ELR (cell line): ENCODE measurements at places on chromosomes 3 and 15.

DNA sequence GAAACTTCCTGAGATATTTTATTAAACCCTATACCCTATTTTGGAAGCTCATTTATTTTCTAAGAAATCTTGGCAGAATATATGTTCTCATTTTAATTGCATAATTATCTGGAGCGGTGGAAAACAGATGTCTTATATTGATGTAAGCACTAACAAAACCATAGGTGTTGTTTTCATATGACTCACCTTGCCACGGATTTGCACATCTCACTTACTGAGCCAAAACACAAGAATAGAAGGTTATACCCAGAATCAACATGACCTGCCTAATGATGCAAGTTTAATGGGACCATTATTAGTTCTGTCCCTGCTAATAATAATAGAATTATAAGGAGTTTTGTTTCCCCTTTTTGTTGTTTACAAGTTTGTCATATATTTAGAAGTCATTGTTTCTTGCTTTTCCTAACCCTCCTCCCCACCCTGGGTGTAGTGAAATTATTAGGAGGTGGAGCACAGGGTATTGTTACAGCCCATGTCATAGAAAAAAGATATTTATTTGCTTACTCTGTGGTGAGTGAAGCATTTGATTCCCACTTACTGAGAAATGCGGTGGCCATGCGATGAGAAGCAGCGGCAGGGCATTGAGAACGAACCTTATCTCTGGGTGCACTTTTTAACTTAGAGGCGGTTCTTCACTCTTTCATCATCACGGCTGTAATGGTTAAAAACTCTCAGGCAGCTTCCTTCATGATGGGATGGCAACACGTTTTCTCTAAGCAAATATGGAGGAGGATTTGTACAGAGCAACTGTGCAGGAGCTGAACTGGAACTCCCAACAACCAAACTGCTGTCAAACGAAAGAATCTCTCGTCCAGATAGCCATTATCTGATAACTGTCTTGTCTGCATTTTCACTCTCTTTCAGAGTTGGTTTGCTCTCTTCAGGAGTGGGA, 521 bp downstream of the IL5RA start:
- no peak for DNase-seq

GRCh38 chr3:195044411-195044810, 226.5 kb downstream of the XXYLT1 start:
- DNase-seq, result no peak

DNA sequence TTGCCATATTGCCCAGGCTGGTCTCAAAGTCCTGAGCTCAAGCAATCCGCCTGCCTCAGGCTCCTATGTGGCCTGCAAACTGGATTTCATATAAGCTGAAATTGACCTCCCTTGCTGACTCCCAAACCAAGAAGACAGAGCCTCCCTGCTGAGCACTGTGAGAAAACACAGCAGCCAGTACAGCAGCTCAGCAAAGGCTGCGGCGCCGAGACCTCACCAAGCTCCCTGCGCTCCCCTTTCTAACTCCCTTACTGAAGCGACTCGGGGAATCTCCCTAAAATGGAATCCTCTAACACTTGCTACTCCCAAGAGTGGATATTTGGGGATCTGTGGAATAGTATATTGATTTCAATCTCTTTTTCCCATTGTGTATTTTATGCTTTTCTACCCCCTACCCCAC, 34.6 kb downstream of the MUC20 start:
- no peak for DNase-seq

- no peak for DNase-seq
These were observed 5.3 kb downstream of the BDH1 start for GRCh38 chr3:197550489-197550888.

- DNase-seq, result no peak
These were observed 1.7 kb upstream of the MAP1A start for GRCh38 chr15:43515741-43516140.
